ENCODE measurements at places on chromosomes 7 and 10.

GRCh38 chr10:49526619-49527018 lies 12.3 kb downstream of the ERCC6 start:
- no peak for DNase-seq

DNA sequence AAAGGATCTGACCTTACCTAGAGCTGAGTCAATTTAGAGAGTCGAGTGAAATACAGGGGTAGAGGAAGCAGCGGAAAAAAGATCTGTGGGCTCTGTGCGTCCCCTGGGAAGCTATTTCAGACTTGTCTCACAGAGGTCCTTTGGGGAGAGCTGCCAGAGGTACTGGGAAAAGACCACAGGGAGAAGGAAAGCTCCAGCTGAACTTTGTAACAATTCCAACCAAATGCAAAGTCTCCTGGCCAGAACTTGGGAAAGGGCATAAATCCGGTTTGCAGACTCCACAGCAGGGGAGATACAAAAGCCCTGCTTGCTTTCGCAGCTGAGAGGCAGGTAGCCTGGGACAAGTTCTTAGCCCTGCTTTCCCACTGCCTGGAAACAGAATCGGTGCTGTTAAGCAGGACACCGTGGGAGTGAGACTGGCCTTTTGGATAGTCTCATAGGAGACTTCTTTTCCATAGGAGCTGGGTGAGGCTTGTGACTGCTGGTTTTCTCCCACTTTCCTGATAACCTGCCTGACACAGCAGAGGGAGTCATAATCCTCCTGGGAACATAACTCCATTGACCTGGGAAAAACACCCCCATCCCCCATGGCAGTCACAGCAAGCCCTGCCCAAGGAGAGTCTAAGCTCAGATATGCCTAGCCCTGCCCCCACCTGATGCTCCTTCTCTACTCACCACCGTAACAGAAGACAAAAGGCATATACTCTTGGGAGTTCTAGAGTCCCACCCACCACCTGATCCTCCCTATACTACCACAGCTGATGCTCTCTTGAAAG lies 926.2 kb downstream of the KCNMA1 start:
- DNase-seq, result no peak

DNA sequence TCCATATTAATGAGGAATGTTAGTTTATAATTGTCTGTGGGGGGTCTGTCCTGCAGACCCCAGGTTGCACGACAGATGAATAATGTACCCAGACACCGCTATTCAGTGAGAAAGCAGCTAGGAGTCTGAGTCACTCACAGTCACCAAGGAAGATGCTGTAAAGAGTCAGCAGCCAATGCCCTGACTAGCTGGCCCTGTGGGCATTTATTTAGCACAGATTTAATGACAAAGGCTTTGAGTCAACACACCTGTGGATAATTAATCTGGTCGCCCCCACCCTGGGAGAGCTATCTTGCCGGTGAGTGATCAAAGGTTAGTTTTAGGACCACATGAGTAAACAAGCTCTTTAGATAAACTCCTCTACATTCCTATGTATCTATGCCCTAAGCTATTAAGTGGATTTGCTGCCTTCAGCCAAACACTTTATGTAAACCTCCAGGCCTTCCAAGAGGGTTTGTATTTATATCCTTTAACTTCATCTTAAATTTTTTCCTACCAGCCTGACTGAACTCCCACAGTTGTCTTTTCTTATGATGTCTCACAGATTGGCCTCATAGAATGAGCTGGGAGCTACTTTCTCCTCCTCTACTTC lies 180.0 kb upstream of the ADCY1 start:
- no peak for DNase-seq

DNA sequence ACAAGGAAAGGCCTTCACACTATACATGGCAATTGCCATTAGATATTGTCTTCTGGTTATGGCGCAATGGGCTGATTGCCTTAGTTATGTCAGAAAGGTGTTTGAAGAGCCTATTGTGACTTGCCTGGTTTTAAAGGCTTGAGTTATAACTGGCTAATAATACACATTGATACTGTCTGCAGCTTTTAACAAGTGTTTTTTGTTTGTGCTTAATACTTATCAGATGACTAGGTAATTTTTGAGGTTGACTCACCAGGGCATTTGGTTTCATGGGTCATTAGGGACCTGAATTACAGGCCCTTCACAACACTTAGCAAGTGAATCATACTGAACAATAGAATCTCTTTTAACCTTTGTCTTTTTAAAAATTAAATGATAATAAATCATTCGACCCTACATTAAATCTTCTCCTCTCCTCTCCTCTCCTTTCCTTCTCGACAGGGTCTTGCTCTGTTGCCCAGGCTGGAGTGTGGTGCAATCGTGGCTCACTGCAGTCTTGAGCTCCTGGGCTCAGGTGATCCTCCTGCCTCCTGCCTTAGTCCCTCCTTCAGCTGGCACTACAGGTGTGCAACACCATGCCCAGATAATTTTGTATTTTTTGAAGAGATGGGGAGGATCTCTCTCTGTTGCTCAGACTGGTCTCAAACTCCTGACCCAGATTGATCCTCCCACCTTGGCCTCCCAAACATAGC lies 196.3 kb downstream of the JCAD start:
- peak; percentile 74 for DNase-seq

DNA sequence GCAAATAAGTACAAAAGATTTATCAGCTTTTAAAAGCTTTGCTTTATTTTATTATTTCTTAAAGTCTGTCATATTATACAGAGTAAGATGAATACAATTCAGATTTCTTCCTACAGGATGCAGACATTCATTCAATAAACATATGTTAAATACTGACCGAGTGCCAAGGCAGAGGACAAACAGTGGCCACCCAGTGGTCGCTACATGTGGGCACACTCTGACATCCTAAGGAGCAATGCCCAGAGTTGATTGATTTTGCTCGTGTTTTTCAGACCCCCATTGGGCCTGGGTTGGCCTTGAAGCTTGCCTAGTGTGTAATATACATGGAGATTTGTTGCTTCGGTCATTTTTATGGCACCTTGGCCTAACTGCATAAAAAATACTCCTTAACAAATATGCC lies 201.2 kb downstream of the CCDC3 start:
- no peak for DNase-seq

- no peak for DNase-seq
Measured at GRCh38 chr10:122422266-122422989, 32.0 kb upstream of the ARMS2 start.

- peak; percentile 47 for DNase-seq
Measured at GRCh38 chr10:43772171-43772570, 123.5 kb upstream of the ZNF32 start.

DNA sequence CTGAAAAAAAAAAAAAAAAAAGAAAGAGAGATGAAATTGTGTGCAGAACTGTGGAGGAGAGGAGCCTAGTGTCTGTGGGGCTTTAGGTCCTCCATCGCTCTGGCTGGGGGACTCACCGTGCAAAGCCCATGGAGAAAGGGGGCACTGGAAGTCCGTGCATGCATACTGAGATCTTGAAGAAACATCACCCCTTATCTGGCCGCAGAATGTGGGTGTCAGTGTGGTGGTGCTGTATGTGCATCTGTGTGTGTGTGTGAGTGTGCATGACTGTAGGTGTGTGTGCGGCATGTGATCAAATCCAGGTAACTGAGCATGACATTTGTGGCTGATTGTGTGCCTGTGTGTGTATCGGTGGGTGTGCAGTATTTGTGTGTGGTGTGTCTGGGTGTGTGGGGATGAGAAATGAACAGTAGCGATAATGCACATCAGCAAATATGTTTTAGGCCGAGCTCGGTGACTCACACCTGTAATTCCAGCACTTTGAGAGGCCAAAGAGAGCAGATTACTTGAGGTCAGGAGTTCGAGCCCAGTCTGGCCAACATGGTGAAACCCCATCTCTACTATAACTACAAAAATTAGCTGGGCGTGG lies 8.8 kb upstream of the CLDN3 start:
- DNase-seq, result no peak

DNA sequence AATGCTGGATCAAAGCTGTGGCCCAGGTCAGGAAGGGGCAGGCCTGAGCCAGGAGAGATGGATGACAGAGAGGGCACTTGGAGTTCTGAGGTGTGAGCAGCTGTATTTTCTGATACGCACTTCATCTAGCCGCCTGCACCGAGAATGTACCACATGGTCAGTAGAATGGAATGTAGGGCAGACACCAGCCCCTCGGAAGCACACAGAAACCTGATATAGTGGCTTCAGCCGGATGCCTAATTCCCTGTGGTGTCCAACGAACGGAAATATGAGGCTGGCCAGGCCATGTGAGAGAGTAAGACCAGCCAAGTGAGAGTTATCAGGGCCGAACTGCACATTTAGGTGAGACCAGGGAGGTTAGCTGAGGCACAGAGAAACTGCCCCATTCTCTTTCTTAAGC lies 46.7 kb upstream of the PLCE1 start:
- DNase-seq, result peak; percentile 92

DNA sequence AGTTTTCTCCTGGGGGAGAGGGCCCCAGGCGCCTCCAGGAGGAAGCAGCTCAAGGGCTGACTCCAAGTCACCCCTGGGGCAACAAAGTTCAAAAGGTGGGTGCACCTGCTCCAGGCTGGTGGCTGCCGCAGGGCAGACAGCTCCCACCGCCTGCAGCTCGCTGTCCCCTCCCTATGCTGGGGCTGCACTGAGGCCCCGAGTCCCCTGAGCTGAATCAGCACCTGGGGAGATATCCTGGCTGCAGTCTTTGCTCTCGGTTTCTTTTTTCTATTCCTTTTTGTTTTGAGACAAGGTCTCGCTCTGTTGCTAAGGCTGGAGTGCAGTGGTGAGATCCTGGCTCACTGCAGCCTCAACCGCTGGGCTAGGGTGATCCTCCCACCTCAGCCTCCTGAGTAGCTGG lies 183.4 kb downstream of the DNAJB6 start:
- no peak for DNase-seq

DNA sequence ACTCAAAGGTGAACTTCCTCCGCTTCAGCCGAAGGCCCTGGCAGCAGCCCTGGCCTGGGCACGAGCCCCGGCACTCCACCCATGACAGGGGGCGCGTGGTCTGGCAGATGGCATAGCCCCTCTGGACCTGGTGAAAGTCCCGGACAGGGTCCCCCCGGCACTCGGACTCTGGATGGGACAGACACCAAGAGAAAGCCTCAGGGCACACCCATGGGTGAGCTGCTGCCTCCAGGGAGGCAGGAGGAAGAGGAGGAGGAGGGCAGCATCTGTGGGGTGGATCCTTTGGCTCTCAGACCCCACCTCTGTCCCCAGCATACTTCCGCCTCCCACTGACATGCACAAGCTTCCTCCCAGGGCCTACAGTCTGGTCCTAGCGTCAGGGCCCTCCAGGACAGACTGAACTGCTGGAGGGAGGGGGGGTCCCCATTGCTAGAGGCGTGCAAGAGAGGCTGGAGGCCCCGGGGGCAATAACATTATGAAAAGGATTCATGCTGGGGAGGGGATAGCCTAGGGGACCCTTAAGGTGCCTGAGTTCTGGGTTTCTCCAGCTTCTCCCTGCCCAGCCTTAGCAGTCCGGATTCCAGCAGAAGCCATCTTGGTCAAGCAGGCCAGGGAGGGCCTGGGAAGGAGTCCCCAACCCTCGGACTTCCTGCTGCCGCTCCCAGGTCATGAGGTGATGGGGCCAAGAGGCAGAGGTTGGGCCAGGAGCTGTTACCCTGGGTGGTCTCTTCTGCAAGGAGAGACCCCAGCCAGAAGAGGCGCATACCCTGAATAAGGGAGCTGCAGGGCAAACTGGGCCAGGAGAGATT lies 169.3 kb downstream of the LCOR start:
- no peak for DNase-seq

DNA sequence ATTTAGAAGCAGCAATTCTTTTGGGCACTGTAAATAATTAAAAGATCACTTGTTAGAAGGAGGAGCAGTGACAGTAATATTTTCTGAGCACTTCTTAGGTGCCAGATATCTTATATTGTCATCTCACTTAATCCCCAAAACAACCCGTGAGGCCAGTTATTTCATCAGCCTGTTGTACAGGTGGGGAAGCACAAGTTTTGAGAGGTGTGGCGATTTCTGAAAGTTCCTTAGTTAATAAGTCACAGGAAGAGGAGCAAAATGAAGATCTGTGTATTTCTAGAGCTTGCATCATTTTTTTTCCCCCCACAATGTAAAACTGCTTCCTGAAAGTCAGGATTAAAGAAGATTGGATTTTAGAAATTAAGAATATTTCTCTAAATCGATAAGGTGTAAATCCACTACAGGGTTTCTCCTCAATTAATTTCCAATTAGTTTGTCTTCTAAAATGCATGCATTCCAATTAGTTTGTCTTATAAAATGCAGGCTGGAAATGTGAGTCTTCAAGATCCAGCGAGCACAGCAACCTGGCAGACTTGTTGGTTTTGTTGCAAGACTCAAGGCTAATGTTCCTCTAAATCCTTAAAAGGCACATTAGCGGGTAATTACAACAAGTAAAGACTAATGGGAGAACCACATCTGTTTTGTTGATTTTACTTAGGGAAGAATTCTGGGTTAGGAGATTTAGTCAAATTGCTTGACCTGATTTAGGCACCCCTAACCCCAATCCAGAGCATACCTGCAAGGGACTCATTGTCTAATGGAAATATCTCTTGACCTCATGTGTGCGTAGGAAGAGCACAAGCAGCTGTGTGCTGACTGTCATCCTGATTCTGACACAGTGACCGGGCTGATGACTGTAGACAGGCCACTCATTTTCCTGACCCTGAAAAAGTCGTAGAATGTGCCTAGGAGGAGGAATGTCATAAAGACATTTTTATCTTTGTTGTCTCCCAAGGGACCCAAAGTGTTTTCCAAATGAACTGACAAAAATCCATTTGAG lies 272.0 kb downstream of the BAMBI start:
- DNase-seq, result peak; percentile 27

- no peak for DNase-seq
Measured at GRCh38 chr7:100200693-100201092, 19.1 kb upstream of the PVRIG start.

DNA sequence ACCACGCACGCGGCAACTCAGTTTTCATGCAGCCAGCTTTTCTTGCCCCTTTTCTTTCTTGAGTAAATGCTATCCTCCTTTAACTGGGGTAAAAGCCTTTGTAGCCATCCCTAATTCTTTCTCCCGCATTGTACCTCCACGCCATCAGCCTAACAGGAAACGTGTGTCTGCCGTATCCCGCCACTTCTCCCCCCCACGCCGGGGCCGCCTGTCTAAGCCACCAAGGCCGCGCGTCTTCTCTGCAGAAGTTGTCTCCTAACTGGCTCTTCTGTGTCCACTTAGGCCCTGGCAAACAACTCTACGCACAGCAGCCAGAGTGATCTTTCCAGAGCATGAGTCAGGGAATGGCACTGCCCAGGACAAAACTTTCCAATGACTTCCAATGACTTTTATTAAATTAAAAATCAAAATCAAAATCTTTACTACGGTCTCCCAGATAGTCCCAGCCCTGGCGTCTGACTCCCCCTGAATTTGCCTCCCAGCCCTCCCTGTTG lies 74.6 kb downstream of the XRCC2 start:
- no peak for DNase-seq

DNA sequence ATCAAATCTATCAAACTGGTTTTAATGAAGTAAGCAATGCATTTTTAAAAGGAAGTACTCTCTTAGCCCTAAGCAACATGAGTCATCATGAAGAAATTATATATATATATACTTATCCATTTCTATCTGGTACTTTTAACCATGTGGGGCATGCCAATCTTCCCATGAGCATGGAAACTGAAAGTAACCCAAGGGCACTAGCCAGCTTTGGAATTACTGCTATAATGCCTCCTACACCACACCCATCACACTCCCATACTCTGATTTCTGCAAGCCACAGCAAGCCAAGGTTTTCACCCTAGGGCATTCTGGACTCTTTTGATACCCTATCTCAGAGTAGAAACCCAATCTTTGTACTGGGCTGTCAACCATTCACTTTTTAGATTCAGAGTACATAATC lies 204.6 kb downstream of the IMMP2L start:
- DNase-seq, result peak; percentile 78

- no peak for DNase-seq
Measured at GRCh38 chr7:114196517-114196916, 218.1 kb upstream of the FOXP2 start.

All from fibroblast of skin of back (primary cell).